ENCODE measurements at places on chromosomes 6 and 20.

DNA sequence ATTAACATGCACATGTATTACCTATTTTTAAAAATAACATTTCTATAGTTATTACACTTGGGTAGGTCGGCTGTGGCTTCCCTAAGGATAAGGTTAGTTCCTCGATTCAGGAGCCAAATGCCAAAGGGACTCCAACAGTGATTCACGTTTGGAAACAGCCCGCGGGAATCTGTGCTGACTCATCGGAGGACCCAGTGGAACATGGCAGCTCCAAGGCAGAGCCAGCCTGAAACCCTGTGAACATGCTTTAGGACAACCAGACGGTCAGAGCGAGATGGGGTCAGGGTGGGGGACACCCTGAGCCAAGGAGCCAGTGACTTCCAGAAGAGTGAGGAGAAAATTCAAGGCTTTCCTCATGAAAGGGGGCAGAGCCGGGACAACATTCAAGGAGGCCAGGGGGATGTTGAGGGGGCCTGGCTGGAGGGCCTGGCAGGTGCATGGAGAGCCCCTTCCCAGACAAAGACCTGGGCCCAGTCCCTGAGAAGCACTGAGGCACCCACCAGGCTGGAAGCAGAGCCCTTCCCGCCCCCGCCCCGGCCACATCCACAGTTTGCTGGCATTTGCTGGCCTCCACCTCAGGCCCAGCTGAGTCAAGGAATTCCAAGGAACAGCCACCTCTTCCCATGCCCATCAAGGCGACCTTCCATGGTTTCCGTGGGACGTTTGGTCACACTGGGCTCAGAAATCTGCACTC lies 133.2 kb downstream of the SNX5 start:
- no peak for DNase-seq

- no peak for DNase-seq
Measured at GRCh38 chr6:122042380-122042779, 357.1 kb upstream of the HSF2 start.

DNA sequence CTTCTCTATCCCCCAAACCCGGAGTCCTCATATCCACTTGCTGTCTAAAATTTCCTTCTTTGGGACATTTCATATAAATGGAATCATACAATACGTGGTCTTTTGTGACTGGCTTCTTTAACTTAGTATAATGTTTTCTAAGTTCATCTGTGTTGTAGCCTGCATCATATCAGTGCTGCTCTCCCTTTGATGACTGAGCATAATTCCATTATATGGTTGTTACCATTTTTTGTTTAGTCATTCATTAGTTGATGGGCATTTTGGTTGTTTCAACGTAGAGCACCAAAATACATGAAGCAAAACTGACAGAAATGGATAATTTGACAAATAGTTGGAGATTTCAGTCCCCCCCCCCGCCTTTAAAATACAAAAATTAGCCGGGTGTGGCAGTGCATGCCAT lies 71.5 kb downstream of the ZFAND3 start:
- DNase-seq, result no peak

DNA sequence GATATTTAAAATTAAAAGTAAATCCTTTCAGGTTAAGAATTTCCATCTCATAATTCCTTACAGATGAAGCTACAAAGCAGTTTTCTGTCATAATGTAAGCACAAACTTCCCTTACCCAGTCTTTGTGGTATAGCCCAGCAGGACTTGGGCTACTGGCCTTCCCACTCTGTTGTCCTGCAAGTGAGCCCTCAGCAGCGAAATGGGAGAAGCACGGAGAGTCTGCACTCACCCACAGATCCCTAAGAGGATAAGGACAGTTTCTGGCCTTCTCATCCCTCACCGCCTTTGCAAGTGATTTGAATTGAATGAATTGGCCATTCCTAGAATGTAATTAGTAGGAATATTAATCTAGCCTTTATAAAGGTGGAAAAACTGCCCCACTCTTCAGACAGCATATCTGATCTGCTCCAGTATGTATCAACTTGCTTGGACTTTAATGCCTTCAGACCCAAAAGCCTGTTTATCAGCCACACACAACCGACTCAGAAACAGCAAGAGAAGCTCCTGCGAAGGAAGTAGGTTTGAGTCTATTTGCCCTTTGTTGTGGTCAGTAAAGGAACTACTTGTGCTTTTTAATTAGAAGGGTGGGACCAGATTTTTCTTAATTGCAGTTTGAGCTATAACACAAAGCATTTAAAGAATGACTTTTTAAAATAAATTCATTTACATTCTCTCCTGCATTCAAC lies 29.9 kb upstream of the PRDM1 start:
- DNase-seq, result no peak

- no peak for DNase-seq
Measured at GRCh38 chr6:3009930-3010329, 10.2 kb downstream of the NQO2 start.

DNA sequence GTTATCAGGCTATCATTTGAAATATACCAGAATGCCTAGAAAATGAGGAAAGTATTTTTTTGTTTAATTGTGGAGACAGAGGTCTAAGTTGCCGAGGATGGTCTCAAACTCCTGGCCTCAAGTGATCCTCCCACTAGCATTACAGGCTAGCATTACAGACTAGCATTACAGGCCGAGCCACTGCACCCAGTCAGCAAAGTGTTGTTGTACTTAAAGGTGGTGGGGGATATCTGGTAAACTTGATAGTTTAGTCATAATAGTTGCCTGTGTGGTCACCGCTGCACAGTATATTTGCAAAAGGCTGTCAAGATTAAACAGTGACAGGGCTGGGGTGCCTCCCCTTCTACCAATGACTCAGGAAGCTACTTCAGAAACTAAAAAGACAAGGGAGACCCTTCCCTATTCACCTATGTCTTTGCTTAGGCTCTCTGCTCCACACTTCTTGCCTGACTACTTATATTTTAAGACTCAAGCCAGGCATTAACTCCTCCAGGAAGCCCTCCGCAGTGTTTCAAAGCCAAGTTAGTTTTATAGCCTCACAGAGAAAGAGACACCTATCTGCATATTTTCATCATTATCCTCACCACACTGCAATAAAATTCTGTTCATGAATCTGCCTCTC lies 3.1 kb upstream of the AKIRIN2 start:
- DNase-seq, result no peak

- DNase-seq, result no peak
Measured at GRCh38 chr6:63730311-63730710, 94.7 kb downstream of the PHF3 start.

GRCh38 chr6:149081281-149081680 lies 236.2 kb upstream of the TAB2 start:
- no peak for DNase-seq

DNA sequence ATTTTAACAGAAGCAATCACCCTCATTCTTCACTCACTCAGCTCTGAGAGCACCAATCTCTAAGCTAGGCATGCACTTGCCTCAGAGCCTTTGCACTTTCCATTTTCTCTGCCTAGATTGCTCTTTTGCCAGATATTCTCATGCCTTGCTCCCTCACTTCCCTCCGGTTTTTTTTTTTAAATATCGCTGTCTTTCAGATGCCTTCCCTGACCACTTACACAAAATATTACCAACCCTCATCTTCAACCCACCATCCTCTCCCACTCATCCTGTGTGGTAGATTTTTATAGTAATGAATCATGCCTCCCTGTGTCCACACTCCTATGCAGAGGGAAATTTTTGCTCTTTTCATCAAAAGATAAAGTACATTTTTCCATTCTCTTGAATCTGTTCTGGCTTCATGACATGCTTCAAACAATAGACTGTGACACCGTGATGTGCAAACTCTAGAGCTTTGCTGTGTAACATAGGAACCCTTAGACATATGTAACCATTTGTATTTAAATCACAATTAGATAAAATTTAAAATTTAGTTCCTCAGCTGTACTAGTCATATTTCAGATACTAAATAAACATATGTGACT lies 437.1 kb downstream of the UTRN start:
- no peak for DNase-seq
